ENCODE measurements at places on chromosomes 16 and 17.

DNA sequence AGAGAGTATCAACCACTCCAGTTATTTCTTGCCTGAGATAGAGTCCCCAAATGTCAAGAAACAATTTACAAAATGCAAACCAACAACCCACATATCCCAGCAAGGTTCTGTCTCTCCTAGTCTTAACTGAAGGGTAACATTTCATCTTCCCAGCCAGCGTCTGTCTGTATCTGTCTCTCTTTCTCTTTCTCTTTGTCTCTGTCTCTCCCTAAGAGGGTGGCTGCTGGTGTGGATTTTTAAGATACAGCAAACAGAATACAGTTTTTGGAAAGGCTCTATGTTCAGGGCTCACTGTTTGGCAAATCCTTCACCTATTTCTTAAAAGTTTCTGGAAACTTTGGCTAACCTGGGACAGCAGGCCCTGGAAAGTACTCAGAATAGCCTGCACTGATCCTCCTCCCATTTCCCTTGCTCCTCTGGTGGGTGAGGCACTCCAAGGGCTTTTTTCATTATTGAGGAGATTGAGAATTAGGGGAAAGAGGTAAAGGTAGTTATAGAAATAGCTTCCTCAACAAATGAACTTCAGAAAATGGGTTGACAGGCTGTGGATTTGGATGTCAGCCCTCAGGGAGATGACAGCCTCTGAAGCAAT is 6.2 kb downstream of the HOXB4 start:
- DNase-seq: peak; percentile 79

DNA sequence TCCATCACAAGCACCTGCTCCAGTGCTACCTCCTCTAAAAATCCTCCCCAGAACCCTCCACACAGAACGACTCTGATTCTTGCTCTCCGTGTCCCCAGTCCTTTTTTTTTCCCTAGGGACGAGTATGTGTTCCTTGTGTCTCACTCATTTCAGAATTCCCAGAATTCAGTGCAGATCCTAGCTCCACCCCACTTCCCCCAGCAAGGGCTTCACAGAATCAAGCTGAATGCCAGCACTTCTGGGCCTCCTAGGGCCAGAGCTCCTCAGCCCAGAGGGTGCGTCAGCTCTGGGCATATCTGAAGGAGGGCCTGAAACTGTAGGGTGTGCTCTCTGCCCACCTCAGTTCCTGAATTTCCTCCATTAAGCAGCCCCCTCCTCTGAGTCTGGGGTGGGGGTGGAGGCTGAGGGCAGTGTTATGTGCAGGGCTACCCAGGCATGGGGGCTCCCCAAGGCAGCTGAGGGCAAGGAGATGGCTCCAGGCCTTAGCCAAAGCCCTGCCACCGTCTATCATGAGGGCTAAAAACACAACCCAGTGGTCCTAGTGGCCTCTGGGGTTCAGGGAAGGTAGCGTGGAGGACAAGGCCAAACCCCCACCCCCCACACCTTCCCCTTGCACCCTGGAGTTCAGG is 6.5 kb downstream of the UNC119 start:
- no peak for DNase-seq

DNA sequence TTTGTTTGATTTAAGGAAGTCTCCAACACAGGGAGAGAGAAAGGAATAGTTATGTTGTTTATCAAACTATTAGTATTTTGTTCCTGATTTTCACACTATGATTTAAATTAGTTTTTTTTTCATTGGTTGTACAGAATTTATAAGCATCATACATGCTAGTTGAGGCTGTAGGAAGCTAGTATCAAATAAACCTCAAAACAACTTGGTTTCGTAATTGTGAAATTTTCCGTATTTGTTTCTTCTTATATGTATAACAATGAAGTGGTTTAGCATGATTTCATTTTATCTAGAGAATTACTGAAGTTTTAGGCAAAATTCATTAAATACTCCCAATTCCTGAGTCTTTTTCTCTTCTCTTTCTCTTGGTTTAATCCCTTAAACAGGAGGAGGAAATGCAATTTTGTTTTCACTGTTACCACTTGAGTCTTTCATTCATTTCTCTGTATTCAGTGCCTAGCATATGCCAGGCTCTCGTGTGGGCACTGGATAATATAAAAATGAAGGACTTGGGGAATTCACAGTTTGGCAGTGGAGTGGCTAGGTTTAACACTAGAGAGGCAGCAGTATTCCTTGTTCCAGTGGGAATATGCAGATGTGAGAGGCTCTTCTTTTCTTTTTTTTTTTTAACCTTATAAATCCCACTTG is 1.8 kb downstream of the CYLD start:
- DNase-seq: no peak

- DNase-seq: no peak
These were observed 50.6 kb upstream of the NDRG4 start for GRCh38 chr16:58449306-58449705.

DNA sequence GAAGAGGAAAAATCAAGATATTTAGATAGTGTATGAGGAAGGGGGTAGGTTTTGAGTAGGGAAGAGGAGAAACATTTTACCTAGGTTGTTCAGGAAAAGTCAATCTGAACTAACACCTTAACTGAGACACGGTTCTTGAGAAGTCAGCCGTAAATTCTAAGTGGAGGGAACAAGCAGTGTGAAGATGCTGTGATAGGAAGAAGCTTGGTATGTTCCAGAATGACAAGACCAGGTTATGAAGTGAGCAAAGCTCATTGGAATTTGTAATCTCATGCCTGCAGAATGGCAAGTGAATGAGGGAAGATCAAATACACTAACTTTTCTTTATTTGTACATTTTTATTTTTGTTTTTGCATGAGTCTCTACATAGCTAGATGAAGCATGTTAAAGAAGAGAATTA is 307.6 kb downstream of the ZFHX3 start:
- peak; percentile 3 for DNase-seq

DNA sequence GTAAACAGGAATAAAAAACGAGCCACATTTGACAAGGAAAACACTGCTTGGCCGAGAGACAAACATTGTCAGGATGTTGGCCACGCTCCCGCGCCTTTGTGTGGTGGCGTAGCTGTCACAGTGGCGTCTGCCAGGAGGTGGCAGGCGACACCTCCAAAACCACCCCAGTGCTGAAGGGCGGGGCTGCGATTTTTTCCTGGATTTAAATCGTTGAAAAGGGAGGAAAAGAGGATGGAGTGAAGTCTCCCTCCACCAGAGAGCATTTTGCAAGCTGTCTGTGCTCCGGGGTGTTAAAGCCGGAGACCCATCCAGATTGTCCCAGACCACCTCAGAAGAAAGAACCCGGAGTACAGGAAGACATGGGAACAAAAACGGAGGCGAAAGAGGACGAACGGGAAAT is 12.7 kb downstream of the MRM3 start:
- peak; percentile 70 for DNase-seq

DNA sequence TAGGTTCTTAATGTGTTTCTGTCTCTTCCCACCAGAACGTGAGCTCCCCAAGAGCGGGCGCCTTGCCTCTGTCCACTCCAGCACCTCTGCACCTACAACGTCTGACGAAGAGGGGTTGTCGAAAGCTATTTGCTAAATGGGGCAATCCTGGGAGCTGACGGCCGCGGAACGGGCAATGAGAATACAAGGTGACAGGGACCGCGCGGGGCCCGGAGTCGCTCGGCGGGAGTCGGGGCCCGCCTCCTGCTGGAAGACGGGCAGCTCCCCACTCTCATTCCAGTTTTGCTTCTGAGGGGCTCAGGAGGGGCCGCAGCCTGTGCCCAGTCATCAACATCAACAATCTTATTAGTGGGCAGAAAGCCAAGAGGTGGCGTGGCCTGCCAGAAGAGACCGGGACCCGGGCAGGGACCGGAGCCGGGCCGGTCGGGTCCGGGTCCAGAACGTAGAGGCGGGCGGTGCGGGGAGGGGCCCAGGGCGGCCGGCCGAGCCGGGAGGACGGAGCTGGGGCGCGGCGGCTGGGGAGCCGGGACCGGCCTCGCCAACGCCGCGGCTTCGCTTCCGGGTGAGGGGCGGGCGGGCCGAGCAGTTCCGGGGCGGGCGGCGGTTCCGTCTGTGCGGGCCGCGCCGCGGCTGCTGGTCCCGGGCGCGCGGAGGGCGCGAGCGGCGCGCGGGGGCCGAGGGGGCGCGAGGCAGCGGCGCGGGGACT is at the start of gene MOSMO:
MOSMO (plus strand) TSS at position 603 of the 706 bp plus-strand sequence. CDS start 191 bp downstream, outside the sequence.
- peak; percentile 78 for DNase-seq

GRCh38 chr17:50559674-50560184 is 786 bp upstream of the CACNA1G start:
- DNase-seq: peak; percentile 51

GRCh38 chr16:78609402-78610274 is 510.2 kb downstream of the WWOX start:
- peak; percentile 60 for DNase-seq

DNA sequence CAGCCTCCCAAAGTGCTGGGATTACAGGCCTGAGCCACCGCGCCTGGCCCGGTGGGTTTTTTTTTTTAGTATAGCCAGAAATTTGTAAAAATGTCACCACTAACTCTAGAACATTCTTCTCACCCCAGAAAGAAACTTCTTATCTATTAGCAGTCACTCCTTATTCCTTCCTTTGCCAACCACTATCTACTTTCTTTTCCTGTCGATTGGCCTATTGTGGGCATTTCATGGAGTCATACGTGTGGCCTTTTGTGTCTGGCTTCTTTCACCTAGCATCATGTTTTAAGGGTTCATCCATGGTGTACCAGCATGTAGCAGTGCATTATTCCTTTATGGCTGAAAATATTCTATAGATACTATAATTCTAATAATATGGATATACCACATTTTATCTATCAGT is 3.6 kb downstream of the CYB5D2 start:
- no peak for DNase-seq

GRCh38 chr17:4534515-4534914 is 20.7 kb downstream of the MYBBP1A start:
- DNase-seq: no peak

DNA sequence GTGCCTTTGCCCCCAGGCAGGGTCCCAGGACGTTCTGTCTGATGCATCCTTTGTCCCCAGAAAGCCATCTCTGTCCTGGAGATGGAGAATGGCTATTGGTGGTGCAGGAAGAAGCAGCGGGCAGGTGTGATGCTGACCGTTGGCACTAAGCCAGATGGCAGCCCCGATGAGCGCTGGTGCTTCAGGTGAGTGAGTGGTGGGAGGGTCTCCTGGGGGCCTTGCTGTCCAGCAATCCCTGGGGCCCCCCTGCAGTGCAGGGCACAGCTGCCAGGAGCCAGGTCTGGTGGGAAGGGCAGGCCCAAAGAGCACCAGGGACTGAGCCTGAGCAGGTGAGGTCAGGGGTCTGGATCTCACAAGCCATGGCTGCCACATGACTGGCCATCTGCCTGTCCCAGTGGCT is 18.1 kb downstream of the TRPV2 start:
- no peak for DNase-seq

DNA sequence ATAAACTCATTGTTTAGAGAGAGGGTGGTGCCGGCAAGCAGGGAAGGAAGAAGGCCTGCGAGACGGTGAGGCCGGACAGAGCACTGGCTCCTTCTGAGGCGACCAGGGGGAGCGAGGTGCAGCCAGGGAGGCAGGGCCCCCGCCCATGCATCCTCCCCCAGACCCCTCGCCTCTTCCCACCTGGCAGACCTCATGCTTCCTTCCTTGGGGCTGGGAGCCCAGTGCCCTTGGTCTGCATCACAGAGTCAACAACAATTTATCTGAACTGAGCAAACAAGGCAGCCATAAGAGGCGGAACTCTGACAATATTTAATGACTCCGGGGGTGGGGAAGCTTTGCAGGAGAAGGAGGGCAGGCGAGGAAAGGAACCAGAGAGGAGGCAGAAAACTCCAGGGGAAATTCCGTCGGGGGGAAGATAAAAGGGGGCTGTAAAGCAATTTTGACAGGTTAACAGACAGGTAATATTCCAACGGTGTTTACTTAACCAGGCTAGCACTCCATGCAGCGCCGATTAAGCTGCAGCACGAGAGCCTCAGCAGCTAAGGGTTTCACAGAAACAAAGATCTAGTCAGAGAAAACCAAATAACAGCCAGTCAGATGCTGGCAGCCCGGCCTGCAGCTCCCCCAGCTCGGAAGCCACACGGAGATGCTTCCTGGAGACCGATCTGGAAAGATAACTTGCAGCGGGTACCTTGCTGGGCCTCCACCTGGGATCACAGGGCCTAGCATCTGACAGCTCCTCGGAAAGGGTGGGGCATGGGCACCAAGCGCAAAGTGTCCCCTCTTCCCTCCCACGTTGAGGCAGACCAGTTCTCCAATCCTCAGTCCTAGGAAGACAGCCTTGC is 398.2 kb downstream of the SOX9 start:
- no peak for DNase-seq

DNA sequence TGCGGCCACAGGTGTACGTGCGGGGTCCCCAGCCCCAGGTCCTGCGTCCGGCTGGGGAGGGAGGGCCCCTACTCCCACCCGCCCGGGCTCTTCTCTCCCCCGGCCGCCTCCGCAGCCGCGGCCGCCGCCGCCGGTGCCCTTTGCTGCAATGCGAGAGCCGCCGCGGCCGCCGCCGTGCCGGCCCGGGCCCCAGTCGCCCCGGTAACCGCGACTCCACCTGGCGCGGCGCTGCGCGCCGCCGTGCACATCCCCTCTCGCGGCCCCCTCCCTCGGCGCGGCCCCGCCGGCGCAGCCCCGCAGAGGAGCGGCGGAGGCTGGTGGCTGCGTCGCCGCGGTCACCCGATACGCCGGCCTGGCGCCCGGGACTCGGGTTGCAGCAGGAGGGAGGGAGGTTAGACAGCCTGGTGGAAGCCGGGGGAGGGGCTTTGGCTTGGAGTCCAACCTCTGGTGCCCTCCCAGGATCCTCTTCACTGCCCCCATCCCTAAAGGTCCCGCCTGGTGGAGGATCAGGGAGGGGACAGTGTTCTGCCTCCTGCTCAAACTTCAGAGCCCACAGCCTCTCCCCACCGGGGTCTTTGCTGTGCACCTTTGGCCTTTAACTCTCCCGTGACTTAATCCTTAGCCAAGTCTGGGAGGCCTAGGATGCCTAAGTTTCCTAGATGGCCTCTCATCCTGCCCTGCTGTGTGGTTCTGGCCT is 32.9 kb downstream of the SRCIN1 start:
- no peak for DNase-seq

- DNase-seq: no peak
These were observed 5.8 kb upstream of the CHCT1 start for GRCh38 chr17:60416368-60416925.

GRCh38 chr16:67893743-67894399 is 817 bp downstream of the PSKH1 start:
- DNase-seq: no peak

All from mesenchymal stem cell (in vitro differentiated cells and primary cell).